Fibroblast of skin of back (primary cell): ENCODE measurements at places on chromosomes 1 and 21.

- no peak for DNase-seq
These were observed 320 bp downstream of the C1orf174 start for GRCh38 chr1:3899754-3900149.

DNA sequence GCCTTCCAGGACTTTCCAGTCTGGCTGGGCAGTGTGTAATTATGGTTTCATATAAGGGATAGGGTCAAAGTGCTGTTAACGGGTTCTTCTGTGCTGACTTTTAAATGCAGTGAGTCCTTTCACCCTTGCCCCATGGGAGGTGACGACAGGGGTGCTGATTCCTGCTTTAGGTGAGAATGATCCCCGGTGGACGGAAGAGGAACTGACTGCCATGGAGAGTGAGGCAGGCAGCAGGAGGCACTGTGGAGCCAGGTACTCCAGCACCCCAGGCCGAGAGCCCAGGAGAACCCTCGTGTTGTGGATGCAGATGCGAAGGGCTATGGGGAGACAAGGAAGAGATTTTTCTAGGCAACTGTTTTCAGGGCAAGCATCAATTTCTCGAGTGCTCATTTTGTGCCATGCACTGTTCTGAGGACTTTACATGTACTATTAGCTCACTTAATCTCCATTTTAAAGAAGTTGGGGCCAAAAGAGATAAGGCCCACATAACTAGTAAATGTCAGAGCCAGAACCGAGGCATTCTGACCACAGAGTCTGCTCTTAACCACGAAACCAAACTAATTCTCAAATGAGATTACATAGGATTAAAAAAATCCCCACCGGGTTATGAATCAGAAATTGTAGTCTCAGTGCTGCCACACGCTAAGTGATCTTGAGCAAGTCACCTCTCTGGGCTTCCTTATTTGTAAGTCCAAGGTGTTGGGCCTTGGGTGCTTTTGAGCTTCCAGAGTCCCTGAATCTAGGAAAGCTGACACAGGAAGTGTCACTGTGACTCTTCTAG lies 28.2 kb downstream of the STPG1 start:
- peak; percentile 57 for DNase-seq

DNA sequence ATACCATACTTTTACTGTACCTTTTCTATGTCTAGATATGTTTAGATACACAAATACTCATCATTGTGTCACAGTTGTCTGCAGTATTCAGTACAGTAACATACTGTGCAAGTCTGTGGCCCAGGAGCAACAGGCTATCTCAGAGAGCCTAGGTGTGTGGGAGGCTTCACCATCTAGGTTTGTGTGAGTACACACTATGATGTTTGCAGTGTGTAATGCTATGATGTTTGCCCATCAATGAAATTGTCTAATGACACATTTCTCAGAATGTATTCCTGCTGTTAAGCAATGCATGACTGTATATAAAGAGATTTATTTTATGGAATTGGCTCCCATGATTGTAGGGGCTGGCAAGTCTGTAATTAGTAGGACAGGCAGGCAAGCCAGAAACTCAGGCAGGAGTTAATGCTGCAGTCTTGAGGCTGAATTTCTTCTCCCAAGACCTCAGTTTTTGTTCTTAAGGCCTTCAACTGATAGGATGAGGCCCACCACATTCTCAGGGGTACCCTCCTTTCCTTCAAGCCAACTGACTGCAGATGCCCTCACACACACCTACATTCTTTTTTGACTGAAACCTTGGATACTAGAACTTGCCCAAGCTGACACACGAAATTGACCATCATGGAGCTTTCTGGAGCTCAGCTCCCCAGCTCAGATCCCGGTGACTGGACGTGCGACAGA lies 7.7 kb upstream of the AGTRAP start:
- no peak for DNase-seq

DNA sequence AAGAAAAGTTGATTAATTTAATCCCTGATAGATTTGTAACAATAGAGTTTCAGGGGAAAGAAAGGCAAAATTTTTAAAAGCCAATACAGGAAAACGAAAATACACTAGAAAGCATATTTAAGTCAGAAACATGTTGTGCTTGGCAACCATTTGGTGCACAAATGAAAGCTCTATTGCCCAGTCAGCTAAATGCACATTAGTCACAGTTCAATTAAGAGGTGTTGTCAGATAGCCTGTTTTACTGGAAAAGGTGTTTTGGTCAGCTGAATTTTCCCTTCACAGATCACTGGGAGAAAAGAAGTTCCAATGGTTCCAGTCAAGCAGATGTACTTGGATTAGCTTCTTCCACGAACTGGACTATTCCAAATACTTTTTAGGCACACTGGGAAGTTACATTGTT lies 25.4 kb downstream of the RGS4 start:
- DNase-seq = no peak

DNA sequence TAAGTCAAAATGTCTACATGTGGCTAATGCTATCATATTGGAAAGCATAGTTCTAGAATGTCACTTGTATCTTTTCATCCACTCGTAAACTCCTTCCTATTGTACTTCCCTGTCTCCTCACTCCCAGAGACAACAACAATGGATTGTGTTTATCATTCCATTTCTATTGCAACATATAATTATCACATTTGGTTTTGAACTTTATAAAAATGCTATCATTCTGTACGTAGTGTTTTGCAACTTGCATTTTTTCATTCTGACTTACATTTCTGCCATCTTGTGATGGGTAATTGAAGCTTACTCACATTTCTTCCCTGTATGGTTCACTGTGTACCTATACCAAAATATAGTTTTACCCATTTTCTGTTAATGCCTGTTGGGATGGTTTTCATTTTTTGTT lies 14.5 kb upstream of the CSF3R start:
- no peak for DNase-seq

DNA sequence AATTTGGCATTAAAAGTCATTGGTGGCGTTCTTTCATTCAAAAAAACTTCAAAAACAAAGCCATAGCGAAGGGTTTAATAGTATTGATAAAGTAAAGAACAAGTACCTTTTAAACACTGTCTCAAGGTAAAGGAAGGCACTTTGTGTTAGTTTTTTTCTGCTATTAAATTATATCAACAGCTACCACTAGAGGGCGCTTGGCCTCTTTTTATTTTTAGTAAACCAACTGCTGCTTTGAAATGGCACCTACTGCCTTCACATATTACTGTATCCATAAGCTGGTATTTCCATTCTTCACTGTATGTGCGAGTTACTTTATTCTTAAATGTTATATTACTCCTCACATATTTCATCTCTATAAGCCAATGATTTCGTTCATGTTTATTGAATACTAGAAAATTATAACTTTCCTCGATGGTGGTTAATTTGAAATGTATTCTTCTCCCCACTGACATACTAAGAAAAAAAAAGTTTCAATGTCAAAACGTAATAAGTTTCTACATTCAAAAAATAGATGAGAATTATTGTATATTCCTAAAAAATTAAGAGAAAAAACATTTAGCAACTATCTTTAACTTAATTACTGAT lies 125.7 kb upstream of the CXADR start:
- peak; percentile 51 for DNase-seq

DNA sequence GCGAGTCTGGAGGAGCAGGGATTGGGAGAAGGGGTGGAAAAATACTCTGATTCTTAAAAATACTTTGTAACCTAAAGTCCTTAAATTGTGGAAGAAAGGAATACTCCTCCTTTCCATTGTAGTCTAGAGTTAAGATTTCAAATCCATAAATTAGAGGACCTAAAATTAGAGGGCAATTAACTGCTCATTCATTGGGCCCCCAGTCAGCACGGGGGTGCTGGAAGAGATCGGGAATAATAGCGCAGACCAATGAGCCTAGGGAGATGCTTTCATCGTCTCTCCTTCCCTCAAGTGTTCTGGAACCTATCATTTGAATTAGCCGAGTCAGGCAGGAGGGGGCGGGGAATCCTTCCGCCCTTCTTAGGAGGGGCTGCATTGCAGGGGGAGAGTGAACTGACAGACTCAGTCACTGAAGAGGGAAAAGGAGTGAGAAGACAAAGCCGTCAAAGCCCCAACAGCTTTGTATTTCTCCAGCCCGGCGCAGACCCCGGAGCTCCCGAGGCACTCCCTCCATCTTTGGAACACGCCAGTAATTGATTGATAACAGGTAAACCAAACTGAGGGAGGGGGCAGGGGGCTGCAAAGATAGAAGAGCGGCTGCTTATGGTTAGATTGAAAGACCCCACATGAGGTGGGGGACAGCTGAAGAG lies at the start of gene MLLT11:
TSS of gene MLLT11 (plus strand) at position 391 of the 650 bp plus-strand sequence. CDS start 6,828 bp downstream, outside the sequence.
- peak; percentile 78 for DNase-seq

GRCh38 chr1:10867914-10868598 lies 71.6 kb upstream of the CASZ1 start:
- DNase-seq = no peak

DNA sequence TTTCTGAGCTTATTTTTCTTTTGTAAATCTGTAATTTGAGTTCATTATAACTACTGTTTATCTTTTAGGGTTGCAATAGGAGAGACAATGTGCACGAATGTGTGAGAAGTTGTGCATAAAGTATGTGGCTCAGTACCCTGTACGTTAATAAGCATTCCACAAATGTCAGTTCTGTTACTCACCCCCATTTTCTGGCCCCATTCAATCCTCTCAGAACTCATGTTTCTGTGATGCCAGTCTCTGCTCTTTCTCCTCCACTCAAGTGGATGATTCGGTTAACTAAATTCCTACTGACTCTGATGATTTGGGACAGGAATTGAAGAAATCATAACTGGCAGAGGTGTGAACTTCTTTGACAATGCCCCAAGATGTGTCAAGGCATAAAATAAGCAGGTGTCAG lies 10.2 kb upstream of the DMRTB1 start:
- DNase-seq = peak; percentile 90

DNA sequence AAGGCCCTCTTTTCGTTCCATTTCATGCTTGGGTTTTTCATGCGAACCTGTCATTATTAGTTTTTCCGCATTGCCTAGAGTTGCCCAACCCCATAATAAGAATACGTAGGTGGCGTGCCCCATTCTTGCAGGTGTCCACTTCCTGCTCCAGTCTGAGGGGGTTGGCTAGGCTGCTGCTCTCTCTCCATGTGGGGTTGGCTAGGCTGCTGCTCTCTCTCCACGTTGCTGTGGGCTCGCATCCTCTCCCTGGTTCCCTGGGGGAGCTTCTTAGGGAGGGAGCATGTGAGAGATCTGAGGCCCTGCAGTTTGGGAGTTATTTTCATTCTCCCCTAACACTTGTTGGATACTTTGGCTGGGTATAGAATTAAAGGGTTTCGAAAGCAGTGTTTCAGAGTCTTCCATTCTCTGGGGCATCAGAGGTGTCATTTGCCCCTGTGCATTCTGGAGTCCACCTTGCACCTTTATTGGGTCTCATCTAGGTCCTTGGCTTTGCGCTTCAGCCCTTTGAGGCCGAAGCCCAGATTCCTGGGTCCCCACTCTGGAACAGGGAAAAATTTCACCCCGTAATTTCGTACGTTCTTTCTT lies 8.6 kb downstream of the C1orf35 start:
- no peak for DNase-seq

- DNase-seq = no peak
These were observed 36.3 kb downstream of the KCNJ15 start for GRCh38 chr21:38293113-38293512.

DNA sequence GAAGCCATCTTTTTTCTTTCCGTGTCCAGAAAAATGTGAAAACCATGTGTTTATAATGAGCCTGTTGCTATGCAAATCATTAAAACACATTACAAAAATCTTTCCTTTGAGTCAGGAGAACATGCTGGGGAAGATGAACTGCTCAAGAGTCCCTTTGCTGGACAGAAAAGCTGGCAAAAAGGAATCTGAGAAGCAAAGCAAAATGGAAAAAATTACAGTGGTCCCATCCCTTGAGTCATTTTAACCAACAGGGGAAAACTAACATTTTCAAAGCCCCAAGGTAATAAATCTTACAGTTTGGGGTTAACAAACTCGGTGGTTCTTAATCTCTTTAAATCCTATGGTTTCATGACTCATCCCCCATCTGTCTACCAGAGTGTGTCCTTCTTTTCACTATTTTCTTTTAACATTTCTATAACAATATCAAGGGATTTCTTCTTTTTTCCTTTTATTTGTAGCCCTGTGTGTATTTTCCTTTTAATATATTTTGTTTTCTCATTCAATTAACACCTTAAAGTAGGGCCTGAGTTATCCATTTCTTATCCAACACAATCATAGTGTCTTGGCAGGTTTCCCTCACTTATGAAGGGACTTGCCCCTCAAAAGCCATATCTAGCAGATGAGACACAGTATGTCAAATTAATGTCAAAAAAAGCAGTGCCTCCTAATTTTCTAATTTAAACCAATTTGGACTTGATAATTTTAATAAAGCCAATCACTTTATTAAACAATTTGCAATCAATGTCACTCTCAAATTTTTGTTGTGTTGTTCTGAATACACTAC lies 105.4 kb downstream of the PTPN14 start:
- peak; percentile 98 for DNase-seq

GRCh38 chr1:234708700-234709395 lies 98.9 kb upstream of the IRF2BP2 start:
- DNase-seq = no peak

- DNase-seq = peak; percentile 86
These were observed 82.2 kb upstream of the BMP8A start for GRCh38 chr1:39409055-39409816.

DNA sequence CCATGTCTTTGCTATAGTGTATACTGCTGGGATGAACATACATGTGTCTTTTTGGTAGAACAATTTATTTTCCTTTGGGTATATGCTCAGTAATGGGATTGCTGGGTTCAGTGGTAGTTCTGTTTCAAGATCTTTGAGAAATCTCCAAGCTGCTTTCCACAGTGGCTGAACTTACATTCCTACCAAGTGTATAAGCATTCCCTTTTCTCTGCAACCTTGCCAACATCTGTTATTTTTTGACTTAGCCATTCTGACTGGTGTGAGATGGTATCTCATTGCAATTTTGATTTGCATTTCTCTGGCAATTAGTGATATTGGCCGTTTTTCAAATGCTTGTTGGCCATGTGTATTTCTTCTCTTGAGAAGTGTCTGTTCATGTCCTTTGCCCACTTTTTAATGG lies 37.5 kb upstream of the ANGPTL1 start:
- peak; percentile 47 for DNase-seq

DNA sequence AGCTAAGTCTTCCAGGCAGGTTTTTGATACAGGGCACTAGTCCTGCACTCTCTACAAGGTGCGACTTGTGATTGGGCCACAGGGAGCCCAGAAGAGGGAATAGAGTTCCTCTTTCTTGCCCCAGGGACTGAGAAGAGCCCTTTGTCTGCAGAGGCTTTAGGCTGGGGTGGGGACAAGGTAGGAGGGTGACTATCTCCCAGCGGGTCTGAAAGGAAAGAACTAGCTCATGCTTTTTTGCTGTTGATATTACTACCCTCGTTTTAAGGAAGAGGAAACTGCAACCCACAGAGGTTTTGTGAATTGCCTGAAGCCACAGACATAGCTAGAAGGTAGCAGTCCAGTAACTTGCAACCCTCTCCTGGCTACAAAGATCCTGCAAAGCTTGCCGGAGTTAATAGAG lies 615.2 kb downstream of the MATN1 start:
- DNase-seq = no peak

DNA sequence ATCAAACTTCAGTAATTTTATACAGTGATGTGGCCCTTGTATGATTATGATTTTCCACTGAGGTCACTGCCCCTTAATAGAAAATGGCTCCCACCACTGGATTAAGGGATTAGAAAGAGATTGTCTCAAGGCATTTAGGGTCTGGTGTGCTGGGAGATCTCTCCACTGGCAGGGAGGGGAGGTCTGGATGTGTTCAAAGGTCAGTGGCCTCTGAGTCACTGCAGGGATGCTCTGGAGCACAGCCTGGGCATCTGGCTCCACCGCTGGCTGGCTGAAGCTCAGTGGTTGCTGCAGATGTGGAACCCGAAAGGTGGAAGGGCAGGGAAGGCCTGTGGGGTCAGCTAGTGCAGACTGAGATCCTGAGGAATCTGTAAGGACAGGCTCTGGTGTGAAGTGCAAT lies 18.3 kb upstream of the CHI3L1 start:
- DNase-seq = no peak
